IPS DF 6.9 (cell line): ENCODE measurements at places on chromosomes 3 and 15.

DNA sequence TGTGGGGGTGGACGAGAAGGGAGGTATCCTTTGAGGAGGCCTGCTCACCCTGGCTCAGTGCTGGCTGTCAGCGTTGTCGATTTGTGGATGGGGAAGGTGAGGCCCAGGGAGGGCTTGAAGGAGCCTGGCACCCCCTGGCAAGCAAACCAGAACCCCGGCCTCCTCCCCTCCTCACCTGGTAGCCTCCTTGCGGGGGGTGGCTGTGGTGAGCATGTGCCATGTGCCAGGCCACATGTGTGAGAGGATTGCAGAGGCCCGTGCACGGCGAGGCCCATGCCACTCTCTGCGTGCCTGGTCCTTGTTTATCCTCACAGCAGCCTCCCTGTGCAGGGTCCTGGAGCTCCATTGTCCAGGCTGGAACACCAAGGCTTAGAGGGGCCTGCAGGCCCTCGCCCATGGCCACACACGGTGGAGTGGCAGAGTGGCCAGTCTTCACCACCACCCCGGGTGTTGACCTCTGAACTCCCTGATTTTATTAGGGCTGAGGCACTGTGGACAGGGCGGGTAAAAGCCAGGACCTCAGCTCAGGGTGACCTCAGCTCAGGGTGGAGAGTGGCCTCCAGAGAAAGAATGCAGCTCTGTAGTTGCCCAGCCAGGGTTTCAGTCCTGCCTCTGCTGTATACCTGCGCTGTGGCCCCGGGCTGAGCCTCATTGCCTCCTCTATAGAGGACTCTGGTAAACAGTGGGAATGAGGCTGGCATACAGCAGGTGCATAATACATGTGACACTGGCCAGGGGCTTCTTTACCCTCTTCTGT is 29.1 kb downstream of the HDAC11 start:
- no peak for DNase-seq

GRCh38 chr3:123818921-123819429 is 65.2 kb downstream of the MYLK start:
- no peak for DNase-seq

GRCh38 chr3:114155370-114155821 is 23.5 kb downstream of the DRD3 start:
- DNase-seq: no peak

- DNase-seq: no peak
Observed at GRCh38 chr3:186418671-186419145, 56.7 kb upstream of the DGKG start.

DNA sequence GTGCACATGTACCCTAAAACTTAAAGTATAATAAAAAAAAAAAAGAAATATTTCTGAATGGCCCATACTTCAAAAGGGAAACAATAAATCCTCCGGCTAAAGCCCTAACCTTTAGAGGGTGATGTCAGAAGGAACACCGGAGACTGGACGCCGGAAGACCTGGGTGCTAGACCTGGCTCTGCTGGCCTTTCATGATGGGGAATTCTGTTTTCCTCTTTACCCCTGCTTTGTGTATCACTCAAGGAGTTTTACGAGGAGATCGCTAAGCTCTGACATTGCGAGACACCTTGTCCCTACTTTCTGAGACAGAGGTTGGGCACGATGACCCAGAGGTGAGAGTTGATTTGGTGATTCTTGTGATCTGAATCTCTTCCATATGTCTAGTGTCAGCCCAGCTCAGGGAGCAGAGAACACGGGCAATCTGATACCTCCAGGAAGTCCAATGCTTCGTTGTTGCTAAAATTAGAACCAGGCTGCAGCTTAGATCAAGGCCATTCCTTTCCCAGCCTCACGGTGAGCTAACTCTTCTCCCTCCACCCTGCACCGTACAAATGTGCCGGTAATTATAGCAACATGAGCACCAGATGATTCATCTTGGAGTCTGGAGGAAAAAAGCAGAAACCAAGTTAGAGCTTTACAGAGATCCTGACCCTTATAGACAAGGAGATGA is 42.0 kb upstream of the CFAP161 start:
- no peak for DNase-seq

DNA sequence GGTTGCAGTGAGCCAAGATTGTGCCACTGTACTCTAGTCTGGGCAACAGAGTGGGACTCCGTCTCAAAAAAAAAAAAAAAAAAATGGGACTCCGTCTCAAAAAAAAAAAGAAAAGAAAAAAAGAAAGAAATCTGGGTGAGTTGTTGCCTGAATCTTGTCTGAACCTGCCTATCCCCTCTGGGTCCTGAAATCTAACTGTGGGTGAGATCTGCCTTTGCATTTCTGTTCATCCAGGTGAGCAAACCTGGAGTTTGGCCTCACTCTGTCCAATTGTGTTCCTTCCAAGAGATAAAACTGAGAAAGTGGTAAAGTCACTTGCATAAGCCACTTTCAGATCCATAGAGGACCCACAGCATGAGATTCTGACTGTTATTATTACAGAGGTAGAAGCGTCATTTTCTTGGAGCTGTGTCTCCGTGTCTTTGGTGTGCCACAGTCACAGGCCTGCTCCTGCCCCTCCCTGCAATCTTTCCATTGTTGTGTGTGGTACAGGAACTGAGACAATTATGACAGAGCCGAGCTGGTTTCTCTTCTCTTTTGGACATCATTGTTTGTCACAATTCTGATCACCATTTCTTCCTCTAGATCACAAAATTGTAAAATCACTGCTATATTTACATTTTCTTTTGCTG is 235.9 kb downstream of the LPP start:
- no peak for DNase-seq

GRCh38 chr15:93372208-93372864 is 283.3 kb upstream of the RGMA start:
- no peak for DNase-seq

GRCh38 chr3:49799105-49799504 is 568 bp downstream of the CDHR4 start:
- no peak for DNase-seq

DNA sequence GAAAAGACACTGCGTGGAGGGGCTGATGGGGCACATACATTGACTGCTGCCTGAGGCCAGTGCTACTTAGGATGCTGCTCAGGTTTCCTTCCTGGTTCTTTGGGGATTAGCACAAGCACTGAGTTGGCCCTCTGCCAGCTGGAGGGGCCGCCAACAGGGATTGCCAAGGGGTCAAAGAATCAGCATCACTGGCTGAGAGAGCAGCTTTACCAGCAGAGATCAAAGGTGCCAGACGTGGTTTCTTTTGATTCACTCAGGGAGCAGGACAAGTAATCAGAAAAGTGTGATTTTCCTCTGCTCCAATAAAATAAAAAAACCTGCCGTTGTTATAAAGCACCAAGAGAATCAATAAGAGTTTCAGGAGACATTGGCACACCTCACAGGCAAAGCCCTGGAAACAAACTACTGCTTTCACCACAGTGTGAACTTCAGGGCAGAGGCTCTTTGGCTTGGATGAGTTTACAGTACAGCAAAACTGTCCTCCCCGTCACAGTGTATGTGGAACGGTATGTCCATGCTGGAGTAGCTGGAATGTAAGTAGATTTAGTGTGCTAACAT is 45.8 kb upstream of the FSIP1 start:
- DNase-seq: no peak
